Naive thymus-derived CD4-positive, alpha-beta T cell (primary cell): ENCODE measurements at places on chromosomes 7 and 10. TPM values are rescaled to one million over a fixed set of nuclear protein-coding genes. Genes with fewer than 3 reads are reported as not detected.

- DNase-seq = no peak
Observed at GRCh38 chr10:120997313-120997712, 146.2 kb downstream of the WDR11 start.

DNA sequence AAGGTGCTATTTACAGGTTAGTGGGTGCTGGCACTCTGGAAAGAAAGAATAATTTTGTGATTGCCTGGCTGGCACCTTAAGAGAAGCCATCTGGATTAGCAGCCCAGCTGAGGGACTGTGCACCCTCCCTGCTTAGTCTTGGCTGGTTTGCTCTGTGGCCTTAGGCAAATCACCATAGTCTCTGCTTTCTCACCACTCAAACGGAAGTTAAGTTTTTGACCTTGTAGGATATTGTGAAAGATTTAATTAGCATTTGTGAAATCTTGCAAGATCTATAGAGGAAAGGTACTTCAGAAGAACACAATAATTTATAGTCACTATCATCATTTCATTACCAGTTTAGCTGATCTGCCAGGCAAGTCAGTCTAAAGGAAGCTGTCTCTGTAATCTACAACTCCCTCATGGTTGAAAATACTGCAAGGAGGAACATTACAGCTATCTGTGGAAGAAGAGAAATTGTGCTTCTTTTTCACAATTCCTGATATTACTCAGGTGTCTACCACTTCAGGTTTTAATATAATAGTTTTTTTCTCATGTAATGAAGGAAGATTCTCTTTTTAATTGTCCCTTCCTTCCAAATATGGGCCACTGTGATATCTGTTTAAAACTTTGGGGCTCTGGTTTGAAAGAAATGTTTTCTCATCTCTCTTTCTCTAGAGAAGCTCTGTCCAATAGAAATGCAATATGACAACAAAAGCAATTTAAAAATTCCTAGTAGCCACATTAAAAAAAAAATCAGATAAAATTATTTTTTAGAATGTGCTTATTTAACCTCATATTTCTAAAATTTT, 219.6 kb downstream of the PTEN start:
- no peak for DNase-seq

DNA sequence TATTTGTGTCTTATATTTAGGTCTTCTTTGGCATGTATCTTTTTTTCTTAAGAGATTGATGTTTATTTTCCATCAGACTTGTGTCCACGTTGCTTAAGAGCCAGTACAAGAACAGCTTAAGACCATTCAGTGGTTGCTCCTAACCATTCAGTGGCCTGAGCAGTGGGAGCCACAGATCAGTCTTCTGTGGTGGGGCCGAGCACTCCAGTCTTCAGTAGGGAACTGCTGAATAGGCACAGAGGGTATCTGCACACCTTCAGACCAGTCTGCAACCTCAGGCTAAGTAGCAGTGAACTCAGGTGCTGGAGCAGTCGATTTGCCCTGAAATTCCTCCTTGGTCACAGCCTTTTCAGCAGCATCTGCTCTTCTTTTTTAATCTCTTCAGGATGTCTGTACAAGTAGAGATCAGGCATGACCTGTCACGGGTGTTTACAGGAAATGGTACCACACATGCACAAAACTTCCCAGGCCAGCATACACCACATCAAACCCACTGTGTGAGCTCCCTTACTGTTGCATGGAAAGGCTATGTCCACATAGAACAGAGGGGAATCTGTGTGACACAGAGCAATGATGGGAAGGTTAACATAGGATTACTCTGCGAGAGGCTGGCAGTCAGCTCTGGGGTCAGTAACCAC, 51.5 kb downstream of the FAM107B start:
- DNase-seq = peak; percentile 64

DNA sequence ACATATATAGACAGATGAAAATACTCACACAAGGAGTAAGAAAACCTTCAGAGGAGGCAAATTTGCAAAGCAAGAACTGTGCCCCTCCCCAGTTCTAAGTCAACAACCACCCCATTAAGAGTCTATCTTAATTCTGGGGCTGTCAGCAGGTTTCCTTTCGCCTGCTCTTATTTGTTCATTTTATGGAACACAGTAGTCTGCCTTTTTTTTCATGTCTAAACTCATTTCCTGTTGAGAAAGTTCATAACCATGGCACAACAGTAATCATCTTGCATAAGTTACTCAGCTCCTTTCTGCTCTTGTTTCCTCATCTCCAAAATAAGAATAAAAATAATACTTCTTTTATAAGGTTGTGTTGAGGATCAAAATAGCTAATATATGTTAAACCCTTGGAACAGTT, 25.8 kb upstream of the AMPH start:
- no peak for DNase-seq

DNA sequence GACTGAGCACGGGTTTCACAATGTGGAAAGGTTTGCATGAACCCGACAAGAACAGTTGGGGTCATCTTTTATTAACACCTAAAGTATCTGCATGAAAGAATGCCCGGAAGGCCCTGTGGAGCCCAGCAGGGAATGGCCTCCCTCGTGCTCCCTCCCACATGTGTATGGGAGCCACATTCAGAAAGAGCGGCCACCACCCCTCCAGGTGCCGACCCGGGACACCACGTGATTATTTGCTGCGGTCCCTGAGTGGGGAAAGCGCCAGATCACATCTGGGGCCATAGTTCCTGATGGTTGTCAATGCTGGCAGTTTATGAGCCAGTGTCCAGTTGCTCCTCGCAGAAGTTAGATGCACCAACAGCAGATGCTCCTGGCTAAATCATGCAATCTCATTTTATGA, 571.4 kb downstream of the TCERG1L start:
- DNase-seq = no peak

GRCh38 chr7:98211676-98212531, 665 bp downstream of the BHLHA15 start:
- DNase-seq = no peak

- DNase-seq = no peak
Observed at GRCh38 chr7:92790992-92791391, 45.4 kb downstream of the CDK6 start.

Gene UPK3BL1
- 49.2 TPM for total RNA-seq

Gene RPP30
- 38.0 TPM for total RNA-seq

Gene RELN
- not detected for total RNA-seq

Gene ADAP1
- 68.6 TPM for total RNA-seq

Gene ODAD2
- total RNA-seq = not detected

Gene ADCY1
- total RNA-seq = not detected
